ENCODE measurements at places on chromosomes 6 and 20. TPM values are rescaled to one million over a fixed set of nuclear protein-coding genes. Genes with fewer than 3 reads are reported as not detected.

DNA sequence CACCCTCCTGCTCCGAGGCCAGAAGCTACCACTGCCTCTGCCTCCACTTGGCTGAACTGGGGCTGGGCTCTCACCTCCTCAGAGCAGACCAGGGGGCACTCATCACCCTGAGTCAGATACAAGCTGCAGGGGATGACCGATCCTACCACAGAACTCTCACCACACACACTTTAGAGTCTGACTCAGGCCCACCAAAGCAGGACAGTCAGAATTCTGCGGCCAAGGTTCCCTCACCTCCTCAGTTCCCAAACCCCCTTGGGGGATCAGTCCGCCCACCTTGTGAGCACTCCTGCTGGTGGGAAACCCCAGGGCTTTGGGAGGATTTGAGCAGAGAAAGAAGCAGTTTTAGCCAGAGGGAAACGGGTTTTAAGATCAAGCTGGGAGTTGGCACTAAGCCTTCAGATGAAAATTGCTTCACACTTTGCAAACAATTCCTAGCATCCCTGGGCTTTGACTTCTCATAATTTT lies 587.8 kb upstream of the JAG1 start:
- no peak for DNase-seq

Gene AKAP12
- total RNA-seq: 46.1 TPM

- no peak for DNase-seq
Measured at GRCh38 chr6:105035299-105035698, 78.4 kb downstream of the LIN28B start.

GRCh38 chr6:64243618-64244017 lies 608.0 kb downstream of the PHF3 start:
- DNase-seq: no peak

Gene ZNF165
- 0.91 TPM for total RNA-seq

Gene OR12D3
- not detected for total RNA-seq

All from neural crest cell (in vitro differentiated cells).